DMS 273 treated with DMSO at 0.1 percent for 48 hours (cell line): ENCODE measurements at places on chromosomes 1 and 21.
A peak's percentile ranks its signal among the peaks of the same experiment; 100 is the strongest.

- no peak for DNase-seq
Measured at GRCh38 chr21:44757731-44758130, 43.9 kb downstream of the UBE2G2 start.

DNA sequence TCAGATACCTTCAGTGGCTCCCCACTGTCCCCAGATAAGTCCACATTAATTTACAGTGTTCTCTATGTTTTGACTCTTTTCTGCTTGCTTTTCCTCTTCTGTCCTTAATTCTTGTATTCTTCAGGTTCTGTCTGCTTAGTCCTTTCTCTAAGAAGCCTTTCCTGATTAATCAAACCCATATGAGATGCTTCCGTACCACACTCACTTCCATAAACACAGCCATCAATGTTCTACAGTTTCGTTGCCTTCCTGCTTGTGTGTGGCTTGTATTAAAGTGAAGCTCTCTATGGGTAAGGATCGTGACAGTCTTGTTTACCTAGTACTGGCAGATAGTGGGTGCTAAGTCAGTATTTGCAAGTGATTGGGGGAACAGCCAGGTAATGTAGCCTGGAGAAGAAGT is 75.9 kb downstream of the PRDM2 start:
- DNase-seq = no peak

DNA sequence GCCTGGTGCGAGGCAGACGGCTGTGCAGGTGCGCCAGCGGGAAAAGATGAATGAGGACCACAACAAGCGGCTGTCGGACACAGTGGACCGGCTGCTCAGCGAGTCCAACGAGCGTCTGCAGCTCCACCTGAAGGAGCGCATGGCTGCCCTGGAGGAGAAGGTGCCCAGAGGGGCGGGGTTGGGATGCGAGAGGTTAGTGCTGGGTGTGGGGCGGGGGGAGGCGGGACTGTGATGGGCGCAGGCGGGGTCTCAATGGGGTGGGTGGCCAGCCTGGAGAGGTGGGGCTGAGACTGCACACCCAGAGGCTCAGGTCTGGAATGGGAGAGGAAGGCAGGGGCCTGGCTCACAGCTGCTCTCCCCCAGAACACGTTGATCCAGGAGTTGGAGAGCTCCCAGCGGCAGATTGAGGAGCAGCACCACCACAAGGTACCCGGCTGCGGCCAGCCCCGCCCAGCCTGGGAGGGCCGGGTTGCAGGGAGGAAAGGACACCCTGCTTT is 22.3 kb downstream of the PPFIA4 start:
- peak; percentile 70 for DNase-seq

- DNase-seq = no peak
Measured at GRCh38 chr1:226700861-226701260, 38.2 kb downstream of the ITPKB start.

GRCh38 chr1:235503403-235504121 is 690 bp downstream of the B3GALNT2 start:
- DNase-seq = no peak

DNA sequence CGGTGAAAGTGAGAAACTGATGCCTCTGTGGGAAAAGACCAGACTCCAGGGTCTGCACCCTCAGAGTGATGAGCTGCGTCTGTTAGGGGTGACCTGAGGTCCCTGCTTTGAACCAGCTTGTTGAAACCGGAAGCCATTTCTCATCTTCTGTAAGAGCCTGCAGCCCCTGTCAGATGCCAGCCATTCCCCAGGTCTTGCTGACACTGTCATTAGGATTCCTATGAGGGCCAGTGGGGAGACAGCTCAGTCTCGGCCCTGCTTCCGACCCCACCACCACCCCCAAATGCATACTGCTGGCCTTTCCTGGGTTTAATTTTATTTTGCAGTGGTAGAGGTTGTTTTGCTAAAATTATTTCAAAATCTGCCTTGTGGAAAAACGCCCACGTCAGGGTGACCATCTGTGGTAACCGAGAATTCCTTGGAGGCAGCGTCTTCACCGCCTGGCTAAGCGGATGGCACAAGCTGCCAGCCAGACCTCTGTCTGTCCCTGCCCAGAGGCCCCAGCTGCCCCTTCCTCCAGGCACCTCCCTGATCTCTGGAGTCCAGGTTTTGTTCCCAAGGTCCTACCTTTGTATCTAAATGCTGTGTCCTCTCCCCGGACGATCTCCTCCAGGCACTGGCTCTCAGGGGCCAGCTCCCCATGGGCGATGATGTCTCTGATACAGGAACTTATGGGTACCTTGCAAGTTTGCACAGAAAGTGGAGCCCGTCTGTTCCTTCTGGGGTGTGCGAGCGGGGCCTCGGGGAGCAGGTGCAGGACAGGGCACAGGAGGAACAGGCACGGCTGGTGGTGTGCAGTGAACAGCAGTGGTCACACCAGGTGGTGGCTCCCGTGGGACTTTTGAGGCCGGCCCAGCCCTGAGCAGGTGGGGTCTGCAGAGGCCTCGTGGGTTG is 49.9 kb downstream of the PRKCZ start:
- no peak for DNase-seq
